ENCODE measurements at places on chromosomes 11 and 22.

DNA sequence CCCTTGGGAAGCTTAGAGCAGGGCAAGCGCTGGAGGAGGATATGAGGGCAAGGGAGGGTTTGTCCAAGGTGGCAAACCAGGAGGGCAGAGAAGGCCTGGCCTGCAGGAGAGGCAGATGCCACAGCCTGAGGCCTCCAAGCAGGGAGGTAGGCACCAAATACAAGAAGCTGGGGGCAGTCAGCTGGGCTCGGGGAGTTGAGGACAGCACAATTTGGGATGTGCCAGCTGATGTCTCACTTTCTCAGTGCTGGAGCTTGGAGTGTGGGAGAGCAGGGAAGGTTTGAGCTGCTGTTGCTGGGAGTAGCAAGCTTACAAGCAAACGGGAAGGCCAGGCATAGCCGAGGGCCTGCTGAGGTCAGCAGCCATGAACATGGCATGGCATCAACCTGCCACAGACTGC, 4.0 kb downstream of the ZDHHC24 start:
- no peak for DNase-seq

DNA sequence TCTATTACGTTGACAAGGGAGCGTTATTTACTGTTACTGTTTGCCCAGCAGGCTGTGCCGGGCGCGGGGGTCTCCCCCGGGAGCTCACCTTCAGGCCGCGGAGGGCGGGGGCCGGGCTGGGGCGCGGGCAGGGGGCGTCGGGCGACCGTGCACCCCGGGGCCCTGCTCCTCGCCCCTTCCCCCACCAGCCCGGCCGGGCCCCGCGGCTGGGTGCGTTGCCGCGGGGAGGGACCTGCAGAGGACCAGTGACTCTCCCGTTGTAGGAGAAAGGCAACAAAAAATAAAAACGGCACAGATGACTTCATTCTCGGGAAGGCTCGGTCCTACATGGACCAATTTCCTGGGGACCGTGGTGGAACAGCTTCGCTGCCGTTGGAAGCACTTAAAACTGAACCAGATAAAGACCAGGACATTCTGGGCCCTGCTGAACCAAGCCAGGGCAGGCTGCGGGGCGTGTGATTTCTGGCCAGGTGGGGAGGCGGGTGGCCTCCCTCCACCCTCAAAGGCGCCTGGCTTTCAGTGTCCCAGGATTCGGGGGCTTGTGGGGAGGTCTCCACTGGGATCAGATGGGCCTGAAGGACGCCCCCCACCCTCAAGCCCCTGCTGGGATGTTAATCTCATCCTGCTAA, 57.4 kb downstream of the IGLL1 start:
- peak; percentile 43 for DNase-seq

GRCh38 chr11:16861862-16862261, 123.4 kb downstream of the C11orf58 start:
- DNase-seq, result no peak

DNA sequence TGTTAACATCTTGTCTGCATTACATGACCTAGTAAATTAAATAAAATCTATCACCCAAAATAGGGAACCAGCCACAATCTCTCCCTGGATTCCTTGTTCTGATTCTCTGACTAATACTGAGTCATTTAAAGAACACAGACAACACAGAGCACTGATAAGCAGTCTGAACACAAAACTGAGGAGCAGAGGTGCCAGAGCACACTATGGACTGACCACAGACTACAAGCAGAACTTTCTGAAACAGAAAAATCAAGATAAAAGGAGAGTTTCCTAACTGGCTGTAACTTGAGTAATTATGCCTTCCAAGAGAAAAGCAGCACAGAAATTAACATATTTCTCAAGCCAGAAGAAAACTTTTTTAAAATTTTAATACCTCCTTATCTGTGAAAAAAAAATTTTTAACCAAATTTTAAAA, 128.8 kb downstream of the SGSM3 start:
- peak; percentile 90 for DNase-seq

DNA sequence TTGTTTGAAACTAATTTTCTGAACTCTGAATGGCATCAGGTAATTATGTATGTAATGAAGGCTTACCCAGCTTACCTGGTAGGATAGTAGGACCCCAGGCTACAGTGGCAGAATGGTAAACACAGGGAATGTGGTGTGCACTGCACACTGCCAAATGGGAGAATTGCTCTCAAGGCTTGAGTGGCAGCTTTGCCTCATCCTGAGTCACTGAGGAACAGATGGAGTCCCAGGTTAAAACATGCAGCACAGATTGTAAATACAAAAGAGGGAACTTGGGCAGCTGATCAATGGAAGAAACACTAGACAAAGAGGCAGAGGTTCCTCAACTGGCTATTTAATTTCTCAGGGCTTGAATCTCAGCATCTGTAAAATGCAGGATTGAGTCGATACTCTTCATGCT, 24.4 kb downstream of the GPR83 start:
- no peak for DNase-seq

- DNase-seq, result peak; percentile 28
Observed at GRCh38 chr11:108324587-108324986, 101.7 kb downstream of the ATM start.

GRCh38 chr11:86138958-86139357, 70.1 kb upstream of the PICALM start:
- no peak for DNase-seq

GRCh38 chr11:27120211-27120610, 79.6 kb downstream of the BBOX1 start:
- DNase-seq, result peak; percentile 13

GRCh38 chr11:83663446-83663845, 377.3 kb upstream of the CCDC90B start:
- no peak for DNase-seq

DNA sequence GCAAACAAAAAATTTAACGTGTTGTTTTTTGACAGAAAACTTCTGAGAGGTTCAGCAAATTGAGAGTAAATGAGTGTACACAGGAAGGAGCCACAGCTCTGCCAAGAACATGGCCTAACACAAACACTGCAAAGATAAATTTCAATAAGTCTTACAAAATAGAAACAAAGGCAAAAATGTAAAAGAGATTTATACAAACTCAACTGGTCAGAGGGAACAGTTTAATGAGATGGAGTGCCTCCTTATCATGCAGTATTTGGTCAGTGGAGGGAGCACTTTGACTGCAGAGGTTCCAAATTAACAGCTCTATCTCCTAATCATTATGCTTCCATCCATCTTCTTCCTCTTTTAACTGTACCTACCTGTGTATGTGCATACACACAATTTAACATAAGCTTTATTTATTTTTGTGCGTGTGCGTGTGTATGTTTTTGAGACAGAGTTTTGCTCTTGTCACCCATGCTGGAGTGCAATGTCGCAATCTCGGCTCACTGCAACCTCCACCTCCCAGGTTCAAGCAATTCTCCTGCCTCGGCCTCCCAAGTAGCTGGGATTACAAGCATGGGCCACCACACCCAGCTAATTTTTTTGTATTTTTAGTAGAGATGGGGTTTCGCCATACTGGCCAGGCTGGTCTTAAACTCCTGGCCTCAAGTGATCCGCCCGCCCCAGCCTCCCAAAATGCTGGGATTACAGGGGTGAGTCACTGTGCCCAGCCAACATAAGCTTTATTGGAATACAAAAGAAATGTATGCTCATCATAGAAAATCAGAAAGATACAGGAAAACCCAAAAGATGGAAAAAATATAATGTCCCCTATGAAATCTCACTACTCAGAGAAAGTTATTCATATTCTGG, 111.9 kb downstream of the MRTFA start:
- DNase-seq, result no peak

DNA sequence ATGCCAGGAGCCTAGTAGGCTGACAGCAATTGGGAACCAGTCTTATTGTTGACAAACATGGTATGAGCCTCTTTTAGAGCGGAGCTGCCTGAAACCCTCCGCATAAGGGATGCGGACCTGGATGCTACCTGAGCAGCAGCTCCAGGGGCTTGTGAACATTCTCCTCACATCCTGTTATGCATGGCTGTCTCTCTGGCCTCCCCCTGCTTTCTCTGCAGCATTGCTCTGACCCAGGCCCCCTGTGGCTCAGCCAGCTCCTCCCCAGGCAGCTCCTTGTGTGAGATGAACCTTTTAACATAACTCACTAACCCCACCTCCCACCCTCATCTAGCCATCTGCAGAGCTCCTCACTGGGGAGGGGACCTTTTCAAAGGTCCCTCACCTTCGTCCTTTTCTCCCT, 6.0 kb downstream of the BMAL1 start:
- DNase-seq, result no peak

- DNase-seq, result peak; percentile 40
Observed at GRCh38 chr22:23520863-23521440, 59.1 kb downstream of the IGLL1 start.
